ENCODE measurements at places on chromosomes 7 and 10.

DNA sequence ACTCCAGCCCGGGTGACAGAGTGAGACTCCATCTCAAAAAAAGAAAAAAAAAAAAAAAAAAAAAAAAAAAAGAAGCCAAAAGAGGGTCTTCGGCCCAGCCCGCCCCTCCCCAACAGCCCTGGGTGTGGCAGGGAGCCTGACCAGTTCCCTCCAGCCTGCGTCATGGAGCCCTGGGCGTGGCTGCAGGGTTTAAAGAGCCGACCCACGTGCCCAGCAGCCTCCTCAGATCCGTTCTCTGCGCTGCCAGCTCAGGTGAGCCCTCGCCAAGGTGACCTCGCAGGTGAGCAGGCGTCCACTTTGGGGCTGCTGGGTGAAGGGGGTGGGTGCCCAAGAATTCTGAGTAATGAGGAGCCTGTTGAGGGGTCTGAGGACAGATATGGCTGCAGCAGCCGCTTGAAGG lies at the start of gene FXYD4:
FXYD4 (plus strand) TSS at position 219 of the 400 bp plus-strand sequence. CDS start 2,111 bp downstream, outside the sequence.
- peak; percentile 40 for DNase-seq
- no peak within 1 kb of the TSS for H3K4me3 ChIP-seq
- no peaks in the 10 kb centered on the region for H3K36me3 ChIP-seq
- H3K27ac ChIP-seq, result no peak within 1 kb of the TSS

- no peaks in the 10 kb centered on the region for H3K4me1 ChIP-seq
- no peaks in the 10 kb centered on the region for H3K36me3 ChIP-seq
- no peak overlapping the region for H3K4me3 ChIP-seq
- no peaks in the 10 kb centered on the region for H3K27me3 ChIP-seq
- no peak for DNase-seq
Measured at GRCh38 chr7:92177362-92177761, 1.6 kb downstream of the LRRD1 start.

- H3K27me3 ChIP-seq, result no peaks in the 10 kb centered on the region
- DNase-seq, result no peak
- H3K4me3 ChIP-seq, result no peak overlapping the region
- H3K27ac ChIP-seq, result no peak overlapping the region
- no peaks in the 10 kb centered on the region for H3K36me3 ChIP-seq
Measured at GRCh38 chr7:27576360-27576944, 86.2 kb downstream of the HIBADH start.

- H3K36me3 ChIP-seq, result no peaks in the 10 kb centered on the region
- no peak overlapping the region for H3K4me3 ChIP-seq
- no peaks in the 10 kb centered on the region for H3K4me1 ChIP-seq
- no peak for DNase-seq
- no peaks in the 10 kb centered on the region for H3K27me3 ChIP-seq
- H3K27ac ChIP-seq, result no peak overlapping the region
Measured at GRCh38 chr7:12783421-12784095, 96.1 kb downstream of the ARL4A start.

- H3K4me1 ChIP-seq, result no peaks in the 10 kb centered on the region
- no peak for DNase-seq
- no peaks in the 10 kb centered on the region for H3K36me3 ChIP-seq
- H3K4me3 ChIP-seq, result no peak overlapping the region
- H3K27ac ChIP-seq, result no peak overlapping the region
Measured at GRCh38 chr7:130160023-130160422, 45.2 kb downstream of the TMEM209 start.
